GM04503 (cell line): ENCODE measurements at places on chromosomes 6 and 20.

GRCh38 chr6:47118611-47119010 is 76.5 kb upstream of the ADGRF1 start:
- DNase-seq, result no peak

DNA sequence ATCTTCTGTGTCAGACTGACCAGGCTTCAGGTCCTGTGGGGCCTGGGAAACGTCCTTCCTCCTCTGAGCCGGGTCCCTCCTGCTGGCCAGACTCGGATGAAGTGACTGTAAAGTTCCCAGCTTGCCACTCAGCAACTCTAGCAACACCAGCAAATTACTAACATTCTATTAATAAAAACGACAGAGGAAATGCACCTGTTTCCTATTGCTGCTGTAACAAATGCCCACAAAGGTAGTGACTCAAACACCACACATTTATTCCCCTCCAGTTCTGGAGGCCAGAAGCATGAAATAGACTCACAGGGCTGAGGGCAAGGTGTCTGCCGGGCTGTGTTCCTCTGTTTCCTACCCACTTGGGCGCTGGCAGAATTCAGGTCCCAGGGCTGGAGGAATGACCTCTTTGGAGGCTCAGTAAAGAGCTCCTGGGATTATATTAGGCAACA is 48.8 kb downstream of the CTCFL start:
- no peak for DNase-seq

DNA sequence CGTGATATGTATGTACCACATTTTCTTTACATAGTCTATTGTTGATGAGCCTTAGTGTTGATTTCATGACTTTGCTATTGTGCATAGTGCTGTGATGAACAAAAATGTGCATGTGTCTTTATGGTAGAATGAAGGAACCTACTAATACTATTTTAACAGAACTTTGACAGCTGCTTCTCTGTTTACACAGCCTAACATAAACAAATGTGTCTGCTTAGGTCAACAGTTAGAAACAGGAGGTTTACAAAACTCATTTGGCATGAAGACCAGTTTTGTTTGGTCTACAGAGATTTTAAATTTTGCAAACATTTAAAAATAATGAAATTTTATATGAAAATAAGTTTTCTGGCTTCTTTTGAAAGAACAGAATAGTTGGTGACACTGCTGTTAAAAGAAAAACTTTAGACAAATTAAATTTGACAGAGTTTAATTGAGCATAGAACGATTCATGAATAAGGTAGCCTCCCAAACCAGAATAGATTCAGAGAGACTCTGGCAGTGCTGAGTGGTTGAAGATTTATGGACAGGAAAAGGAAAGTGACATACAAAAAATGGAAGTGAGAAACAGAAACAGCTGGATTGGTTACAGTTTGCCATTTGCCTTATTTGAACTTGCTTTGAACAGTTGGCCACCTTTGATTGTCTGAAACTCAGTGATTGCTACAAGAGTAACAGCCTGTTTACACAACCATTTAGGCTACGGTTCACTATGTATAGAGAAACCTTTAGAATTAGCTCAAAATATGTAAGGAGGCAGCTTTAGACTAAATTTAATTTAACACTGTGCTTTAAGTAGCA is 715.8 kb upstream of the HS3ST5 start:
- DNase-seq, result no peak

- DNase-seq, result no peak
Observed at GRCh38 chr20:57460781-57461465, 64.0 kb downstream of the CTCFL start.

DNA sequence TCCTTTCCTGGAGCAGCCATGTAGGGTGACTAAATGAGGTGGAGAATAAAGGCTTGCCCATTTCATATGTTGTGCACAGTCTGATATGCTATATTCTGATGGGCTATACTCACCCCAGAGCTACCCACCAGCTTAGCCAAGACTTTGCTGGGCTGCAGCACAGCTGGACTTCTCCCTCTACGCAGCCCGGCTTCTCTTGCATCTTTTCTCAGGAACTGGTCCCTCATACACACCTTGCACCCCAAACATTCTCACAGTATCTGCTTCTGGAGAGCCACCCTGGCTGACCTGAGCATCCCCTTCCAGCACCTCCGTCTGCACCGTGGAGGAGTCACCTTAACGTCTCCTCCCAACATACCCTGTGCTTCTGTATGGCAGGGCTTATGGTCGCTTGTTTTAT is 150.8 kb upstream of the PMEPA1 start:
- no peak for DNase-seq

DNA sequence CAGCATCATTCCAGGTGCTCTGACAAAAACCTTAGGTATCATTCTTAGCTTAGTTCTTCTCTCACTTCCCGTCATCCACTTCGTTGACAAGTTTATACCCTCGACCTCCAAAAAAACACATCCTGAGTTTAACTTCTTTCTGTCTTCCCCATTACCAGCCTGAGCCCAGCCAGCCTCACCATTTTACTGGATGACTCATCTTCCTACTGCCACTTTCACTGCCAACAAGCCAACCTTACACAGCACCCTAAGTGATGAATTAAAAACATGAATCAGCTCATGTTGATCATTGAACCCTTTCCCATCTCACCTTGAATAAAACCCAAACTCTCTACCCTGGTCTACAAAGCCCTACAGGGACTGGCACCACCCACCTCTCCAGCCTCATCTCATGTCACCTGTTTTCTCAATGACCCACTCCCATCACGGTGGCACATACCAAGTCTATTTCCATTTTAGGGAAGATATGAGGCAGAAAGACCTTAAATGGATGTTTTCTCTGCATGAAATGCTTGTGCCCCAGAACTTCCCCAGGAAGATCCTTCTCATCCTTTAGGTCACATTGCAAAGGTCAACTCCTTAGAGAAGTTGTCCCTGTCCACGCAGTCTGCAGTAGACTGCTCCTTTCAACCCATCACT is 9.9 kb upstream of the UST start:
- DNase-seq, result no peak

DNA sequence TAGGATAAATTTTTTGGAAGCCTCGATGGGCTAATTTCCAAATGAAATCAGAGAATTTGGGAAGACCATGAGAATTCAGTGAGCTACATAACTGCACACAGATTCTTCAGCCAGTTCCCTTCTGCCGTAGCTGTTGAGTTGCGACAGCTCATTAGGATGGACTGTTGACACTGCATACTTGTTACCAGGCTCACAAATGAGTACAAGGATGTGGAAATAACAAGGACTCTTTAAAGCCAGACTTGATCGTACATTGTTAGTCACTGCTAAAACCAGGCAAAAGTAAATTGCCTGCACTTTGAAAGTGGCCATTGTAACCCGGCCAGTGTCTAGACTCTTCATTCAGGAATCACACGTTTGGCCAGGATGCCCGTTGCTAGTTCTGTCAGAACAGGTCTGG is 37.0 kb downstream of the NDUFAF5 start:
- peak; percentile 64 for DNase-seq

DNA sequence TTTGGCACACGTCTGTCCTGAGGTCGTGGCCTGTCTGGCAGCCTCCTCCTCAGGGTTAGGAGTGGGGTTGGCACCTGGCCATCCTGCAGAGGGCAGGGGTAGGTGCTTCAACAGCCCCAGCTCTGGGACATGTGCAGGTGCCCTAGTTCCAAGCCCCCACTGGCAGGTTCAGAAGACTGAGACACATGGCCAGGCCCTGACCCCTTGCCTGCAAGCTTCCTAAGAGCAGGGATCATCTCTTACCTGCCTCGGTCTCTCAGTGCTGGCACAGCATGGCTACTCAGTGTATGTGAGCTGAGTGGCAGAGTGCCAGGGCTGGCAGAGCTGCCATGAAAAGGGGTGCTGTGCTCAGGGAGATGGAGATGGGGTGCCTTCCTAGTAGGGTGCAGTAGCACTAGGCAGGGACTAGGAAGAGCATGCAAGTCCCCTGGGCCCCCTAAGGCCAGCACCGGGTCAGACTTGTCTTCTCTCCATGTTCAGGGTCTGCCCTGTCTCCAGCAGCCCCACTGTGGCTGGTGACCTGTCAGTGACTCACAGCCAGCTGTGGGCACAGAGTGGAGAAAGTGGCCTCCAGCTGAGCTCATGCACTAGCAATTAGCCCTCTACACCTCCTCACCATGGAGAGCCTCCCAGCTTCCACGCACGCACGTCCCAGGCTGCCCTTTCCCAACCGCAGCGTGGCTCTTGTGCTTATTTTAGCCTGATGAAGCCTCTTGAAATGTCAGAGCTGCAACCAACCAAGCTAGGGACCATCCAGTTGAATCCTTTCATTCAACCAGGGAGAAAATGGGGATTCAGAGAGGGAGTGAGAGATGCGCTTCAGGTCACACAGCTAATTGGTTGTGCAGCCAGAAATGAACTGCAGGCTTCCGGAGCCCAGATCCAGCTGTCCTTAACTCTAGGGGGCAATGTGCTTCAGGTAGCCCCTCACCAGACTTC is 116.6 kb downstream of the MRPL14 start:
- DNase-seq, result peak; percentile 92

DNA sequence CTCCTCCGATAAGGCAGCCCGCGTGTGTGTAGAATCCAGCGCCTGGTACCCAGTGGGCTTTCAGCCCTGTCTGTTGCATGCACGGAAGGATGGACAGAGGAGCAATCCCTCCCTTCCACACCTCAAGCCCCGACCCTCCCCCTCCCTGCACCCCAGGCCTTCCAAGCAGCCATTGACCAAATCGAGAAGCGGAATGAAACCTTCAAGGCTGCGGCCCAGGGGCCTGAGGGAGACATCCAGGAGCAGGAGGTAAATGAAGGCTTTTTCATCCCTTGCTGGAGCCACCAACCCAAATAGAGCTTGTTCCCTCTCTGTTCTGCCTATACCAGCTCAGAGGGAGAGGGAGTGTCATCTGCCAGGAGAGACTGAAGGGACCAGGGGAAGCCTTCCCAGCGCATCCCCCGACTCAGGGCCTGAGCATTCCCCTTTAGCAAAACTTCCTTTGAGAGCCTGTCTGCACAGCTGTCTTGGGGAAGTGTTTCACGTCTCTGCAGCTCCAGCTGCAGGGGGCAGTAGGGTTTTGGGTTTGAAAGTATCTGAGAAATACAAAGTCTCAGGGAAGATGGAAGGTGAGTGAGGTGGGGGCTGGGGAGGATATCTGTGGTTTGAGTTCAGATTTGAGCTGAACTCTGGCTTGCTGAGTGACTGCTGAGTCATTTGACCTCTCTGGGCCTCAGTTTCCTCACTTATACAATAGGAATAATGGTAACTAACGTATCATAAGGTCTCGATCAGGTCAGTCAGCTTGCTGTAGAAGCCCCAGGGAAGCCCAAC is 16.1 kb downstream of the FGD2 start:
- DNase-seq, result no peak

DNA sequence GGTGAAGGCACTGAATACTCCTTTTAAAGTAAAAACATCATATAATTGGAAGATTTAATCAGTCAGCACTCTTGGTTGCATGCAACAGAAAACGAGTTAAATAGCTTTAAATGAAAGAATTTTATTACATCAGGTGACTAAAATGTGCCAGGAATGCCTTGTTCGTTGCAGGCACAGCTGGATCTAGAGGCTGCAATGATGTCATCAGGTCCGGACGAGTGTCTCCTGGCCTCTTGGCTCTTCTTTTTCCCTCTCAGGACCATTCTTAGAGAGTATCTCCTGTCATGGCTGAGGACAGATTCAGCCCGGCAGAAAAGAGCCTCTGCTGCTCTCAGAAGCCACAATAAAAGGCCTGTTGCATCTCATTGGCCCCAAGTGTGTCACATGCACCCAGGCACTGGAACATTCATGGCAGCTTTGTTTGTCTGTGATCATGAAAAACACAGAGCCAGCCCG is 510.7 kb upstream of the SULF2 start:
- no peak for DNase-seq

DNA sequence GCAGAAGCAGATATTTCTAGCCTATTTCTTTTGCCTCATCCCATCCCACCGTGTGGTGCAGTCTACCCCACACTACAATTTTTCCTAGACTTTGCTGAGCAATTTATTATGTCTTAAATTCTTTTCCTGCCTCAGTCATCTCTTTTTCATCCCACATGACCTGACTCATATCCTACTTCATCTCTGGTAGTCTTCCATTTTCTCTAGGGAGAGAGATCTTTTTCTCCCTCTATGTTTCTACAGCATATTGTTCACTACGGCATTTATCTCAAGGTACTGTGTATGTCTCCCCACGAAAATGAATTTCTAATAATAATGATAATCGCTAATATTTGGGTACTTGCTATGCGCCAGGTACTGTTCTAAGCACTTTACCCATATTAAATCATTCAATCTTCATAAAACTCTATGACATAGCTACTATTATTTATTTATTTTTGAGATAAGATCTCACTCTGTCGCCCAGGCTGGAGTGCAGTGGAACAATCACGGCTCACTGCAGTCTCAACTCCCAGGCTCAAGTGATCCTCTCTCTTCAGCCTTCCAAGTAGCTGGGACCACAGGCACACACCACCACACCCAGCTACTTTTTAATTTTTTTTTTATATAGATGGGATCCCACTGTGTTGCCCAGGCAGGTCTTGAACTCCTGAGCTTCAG is 15.6 kb downstream of the PDSS2 start:
- no peak for DNase-seq

DNA sequence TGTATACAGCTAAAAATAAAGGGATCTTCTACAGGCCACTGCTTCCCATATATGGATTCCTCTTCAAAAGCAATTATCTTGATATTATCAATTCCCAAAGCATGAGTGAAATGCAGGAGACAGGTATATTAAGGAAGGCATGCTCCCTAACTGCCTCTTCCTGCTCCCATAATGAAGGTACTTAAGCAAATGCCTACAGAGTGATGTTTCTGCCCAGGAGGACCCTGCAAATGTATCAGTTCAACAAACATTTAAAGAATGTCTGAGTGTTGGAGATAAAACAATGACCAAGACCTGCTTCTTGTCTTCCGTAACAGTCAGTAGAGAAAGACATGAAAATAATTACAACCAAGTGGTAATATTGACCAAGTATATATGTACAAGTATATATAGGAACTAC is 4.2 kb downstream of the UBE2J1 start:
- no peak for DNase-seq

GRCh38 chr6:125827788-125828320 is 37.1 kb downstream of the NCOA7 start:
- no peak for DNase-seq

DNA sequence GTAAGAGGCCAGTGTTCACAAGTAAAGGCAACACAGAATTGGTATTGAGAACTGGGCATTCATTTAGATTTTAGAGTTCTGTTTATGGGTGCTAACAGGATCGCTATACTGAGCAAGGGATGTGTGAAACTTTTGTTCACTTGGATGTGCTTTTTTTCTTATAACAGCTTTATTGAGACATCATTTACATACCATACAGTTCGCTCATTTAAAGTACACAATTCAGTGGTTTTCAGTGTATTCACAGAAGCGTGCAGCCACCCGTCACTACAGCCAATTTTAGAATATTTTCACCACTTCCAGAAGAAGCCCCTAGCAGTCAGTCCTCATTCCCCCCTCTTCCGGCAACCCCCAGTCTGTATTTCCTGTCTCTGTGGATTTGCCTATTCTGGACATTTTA is 48.7 kb downstream of the GFRA4 start:
- DNase-seq, result no peak

DNA sequence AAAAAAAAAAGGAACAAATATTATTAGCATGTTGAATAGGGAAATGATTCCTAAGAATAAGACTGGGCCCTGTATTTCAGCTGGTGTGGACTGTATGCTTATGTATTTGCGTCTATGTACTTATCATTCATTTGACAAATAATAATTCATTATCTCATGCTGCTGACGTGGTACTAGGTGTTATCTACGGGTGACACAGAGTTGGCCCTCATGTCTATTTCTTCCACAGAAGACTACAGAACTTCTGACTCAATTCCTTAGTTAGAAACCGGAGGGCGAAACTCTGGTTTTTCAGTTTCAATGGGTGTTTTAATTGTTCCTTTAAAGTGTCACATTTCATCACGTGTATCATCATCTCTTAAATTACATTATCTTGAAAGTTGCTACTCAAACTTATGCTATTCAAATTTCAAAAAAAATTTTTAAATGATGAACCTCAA is 305.9 kb downstream of the CLIC5 start:
- DNase-seq, result no peak
